ENCODE measurements at places on chromosomes 2 and 18.

- no peak for DNase-seq
These were observed 84.9 kb upstream of the PMAIP1 start for GRCh38 chr18:59814891-59815290.

GRCh38 chr2:86636842-86637241 lies 13.2 kb upstream of the RNF103 start:
- no peak for DNase-seq

- DNase-seq = no peak
These were observed 122.9 kb upstream of the ACVR1C start for GRCh38 chr2:157751462-157752058.

- no peak for DNase-seq
These were observed 169.2 kb downstream of the METTL4 start for GRCh38 chr18:2402084-2402483.

DNA sequence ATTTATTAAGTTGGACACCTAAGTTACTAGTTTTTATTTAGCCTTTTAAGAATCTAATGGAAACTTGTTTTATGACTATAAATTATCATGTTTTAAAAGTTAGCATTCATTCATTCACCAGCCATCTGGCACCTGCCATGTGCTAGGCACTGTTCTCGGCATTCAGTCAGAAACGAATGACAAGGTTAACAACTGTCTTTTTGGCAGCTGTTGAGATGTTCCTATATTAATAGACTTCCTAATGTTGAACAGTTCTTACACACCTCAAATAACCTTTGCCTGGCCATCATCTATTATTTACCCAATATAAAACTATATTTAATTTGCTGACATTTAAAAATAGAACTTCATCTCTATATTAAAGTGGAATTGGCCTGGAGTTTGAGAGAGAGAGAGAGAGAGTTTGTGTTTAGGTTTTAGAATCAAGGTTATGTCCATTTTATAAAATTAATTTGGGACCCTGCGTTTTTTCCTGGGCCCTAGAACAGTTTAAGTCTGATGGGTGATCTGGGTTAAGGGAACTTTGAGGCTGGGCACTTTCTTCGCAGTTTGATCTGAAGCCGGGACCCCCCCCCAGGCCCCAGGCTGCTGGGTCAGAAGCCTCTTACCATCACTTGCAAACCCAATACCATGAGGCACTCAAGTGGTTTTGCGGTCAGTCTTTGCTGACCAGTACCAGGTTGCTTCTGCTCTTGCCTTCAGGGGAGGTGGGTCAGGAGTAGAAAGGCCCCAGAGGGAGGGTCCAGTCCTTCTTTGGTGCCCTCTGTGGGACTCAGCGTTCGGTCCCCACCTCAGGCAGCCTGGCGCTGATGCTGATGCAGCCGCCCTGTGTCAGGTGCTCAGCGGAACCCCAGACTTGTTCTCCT lies 48.3 kb upstream of the ASB1 start:
- DNase-seq = no peak

DNA sequence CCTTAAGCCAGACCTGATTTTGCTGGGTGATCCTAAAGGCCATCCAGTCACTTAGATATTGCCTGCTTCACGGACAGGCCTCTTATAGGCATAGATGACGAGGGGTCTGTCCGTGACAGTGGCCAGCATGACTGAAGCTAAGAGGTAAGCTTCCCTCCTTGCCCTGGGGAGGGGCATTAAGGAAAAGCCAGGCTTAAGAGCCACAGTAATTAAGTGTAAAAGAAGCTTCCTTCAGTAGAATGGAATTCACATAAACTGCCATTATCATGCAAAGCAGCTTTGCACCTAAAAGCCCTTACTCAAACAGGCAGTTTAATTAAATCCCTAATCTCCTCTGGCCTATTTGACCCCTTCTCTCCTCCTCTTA lies 99.4 kb upstream of the PKDCC start:
- no peak for DNase-seq

DNA sequence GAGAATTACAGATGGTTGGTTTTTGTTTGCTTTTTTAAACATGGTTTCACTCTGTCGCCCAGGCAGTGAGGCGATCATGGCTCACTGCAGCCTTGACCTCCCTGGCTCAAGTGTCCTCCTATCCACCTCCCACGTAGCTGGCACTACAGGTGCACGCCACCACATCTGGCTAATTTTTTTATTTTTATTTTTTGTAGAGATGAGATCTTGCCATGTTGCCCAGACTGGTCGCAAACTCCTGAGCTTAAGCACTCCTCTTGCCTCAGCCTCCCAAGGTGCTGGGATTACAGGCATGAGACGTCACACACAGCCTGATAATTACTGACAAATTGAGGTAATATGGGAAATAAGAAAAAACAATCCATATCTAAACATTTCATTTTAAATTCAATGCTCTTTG lies 110.5 kb upstream of the ZSWIM2 start:
- no peak for DNase-seq

GRCh38 chr18:22026362-22026761 lies 143.0 kb upstream of the GATA6 start:
- peak; percentile 58 for DNase-seq

DNA sequence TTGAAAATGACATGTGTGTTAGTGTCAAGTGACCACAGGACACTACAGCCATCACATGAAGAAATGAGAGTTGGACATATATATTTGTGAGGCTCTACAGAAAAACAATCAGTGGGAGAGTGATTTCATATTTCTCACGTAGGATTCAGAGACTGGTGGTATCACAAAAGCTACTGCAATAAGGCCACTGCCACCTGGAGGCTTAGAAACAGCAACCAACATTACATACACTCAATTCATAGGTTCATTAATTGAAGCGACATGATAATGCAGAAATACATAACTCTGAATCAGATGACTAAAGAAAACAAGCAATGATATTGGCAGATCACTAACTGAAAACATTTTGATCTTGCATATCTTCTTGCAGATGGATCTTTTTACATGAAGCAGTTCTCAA lies 248.1 kb upstream of the KLHL14 start:
- no peak for DNase-seq

DNA sequence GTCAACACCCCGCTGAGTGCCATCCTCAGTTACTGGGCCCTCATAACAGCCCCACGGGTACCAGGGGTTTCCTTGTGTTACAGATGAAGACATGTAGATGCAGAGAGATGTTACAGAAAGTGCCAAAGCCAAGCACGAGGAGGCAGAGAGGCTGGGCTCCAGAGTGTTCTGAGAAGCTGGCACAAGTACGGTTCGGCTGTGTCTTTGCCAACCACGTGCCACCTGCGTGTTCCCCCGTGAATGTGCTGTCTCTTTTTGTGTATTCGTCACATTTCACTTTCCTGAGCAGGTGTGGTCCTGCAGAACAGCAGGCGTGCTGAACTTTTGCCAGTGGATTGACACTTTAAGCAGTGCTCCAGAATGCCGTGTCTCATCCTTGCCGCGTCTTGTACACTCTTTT lies 124.6 kb downstream of the NCK2 start:
- no peak for DNase-seq

DNA sequence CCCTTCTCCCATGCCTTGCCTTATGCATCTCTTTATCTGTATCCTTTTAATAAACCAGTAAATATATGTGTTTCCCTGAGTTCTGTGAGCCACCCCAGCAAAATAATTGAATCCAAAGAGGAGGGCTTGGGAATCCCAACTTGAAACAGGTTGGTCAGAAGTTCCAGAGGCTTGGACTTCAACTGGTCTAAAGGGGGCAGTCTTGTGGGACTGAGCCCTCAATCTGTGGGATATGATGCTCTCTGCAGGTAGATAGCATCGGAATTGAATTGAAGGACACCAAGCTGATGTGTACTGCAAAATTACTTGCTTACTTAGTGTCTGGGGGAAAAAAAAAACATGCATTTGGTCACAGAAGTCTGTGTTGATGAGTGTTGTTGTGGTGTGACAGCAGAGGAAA lies 1033.5 kb upstream of the TMEFF2 start:
- DNase-seq = no peak

GRCh38 chr2:238139196-238140039 lies 950 bp downstream of the KLHL30 start:
- DNase-seq = no peak

DNA sequence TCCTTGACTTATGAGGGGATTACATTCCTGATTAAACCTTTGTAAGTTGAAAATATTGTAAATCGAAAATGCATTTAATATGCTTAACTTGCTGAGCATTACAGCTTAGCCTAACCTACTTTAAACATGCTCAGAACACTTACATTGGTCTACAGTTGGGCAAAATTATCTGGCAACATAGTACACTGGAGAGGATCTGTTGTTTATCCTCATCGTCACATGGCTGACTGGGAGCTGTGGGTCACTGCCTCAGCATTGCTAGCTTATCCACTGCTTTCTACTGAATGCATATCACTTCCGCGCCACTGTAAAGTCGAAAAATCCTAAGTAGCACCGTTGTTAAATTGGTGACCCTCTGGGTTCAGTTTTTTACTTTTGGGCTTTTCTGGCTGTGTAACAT lies 13.7 kb downstream of the PMS1 start:
- no peak for DNase-seq

DNA sequence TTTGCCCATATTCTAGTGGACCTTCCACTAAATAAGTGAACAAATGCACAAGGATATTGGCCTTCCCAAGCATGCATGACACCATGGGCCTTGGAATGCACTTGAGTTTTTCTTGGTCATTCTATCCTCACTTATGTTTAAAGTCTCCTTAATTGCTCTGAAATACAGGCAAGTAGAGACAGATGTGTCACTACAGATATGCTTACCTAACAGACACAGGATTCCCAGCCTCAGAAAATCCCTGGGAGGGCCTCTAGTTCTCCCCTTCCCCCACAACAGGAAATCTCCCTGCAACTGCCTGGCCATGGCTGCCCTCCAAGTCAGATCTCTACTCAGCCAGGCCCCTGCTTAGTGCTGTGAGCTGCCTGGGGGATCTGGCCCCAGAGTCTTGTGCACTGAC lies 445.2 kb downstream of the IRS1 start:
- DNase-seq = no peak

DNA sequence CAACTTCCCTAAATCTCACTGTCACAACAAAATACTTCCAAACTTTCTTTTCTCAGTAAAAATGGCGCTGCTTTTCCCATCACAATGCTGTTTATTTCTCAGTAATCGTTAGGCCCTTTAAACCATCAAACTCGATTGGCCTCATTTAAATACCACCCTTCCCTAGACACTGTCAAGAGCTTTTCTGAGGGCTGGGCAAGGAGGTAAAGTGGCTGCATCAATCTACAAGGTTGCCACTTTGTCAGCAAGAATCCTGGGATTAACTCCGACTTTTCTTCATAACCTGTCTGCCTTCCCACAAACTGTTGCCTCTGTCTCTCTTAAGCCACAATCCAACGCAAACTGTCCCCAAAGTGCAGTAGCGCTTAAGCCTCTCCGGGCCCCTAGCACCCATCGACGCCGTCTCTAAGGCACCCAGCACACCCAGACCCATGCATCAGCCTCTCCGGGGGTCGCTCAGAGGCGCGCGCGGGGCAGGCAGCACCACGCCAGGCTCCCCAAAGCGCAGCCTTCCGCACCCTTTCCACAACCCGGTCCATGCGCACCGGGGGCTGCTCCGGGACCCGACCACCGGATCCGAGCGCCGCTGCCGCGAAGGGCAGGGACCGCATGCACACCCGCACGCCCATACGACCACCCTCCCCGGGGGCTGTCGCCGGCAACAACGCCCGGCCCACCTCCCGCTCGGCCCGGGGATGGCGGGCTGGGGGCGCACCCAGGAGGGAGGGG lies 683 bp downstream of the MBOAT2 start:
- no peak for DNase-seq

GRCh38 chr2:109702250-109702985 lies 88.3 kb downstream of the SOWAHC start:
- no peak for DNase-seq

- no peak for DNase-seq
These were observed 81.6 kb upstream of the STPG4 start for GRCh38 chr2:47236503-47237215.

- DNase-seq = no peak
These were observed 63.2 kb downstream of the PLCL1 start for GRCh38 chr2:197867624-197868023.

- DNase-seq = no peak
These were observed 147.0 kb upstream of the KLHL14 start for GRCh38 chr18:32919799-32920198.

DNA sequence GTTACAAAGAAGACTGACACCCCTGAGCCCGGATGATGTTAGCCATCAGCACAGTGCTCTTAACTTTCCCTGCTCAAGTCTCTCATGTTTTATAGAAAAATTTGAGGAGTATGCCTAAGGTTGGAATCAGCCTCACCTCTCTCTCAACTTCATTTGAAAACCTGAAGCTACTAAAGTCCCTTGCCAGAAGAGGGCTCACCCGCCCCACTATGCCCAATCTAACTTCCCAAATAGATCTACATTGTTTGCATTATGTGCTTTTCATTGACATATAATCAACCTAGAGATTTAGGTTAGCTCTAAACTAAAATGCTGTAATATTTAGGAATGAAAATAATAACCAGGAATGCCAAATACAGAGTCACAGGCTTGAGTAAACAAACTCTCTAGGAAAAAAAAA lies 305.4 kb downstream of the NCKAP5 start:
- DNase-seq = no peak

DNA sequence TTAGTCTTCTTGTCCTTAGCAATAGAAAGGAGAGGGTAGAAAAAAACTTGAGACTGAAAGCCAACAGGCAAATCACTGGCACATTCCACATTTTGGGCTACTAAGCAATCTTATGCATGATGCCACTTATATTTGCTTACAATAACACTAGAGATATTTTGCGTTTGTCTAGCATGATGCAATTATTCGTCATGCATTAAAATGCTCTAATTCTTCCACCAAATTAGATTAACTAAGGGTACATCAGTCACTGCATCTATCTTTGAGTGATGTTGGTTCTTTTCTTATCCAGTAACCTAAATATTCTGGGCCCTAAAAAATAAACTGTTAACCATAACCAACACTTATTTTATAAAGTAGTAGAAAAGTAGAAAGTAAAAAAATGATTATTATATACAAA lies 1311.7 kb upstream of the CDH2 start:
- DNase-seq = no peak

DNA sequence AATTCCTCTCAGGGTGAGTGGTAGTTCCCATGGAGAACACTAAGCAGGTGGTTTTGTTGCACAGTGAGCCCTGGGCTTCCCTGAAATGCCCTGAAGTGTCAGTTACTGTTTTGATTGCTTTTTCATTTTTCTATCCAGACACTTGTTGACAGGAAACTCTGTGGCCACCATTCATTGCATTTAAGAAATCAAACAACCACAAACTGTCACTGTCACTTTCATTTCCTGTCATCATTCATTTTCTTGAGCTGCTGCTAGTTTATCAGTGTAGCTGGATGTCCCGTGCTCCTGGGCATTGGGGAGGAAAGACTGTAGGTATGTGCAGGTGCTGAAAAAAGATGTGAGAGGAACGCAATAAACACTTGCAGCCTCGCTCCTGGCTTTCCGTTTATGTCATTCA lies 891.6 kb upstream of the ZEB2 start:
- no peak for DNase-seq
